Anterior cingulate cortex (tissue), 58 donors: ENCODE measurements at places on chromosomes 3 and 15.

GRCh38 chr3:18008706-18009368, 266.4 kb upstream of the TBC1D5 start:
- no peak for DNase-seq

- no peak for DNase-seq
Measured at GRCh38 chr3:94269763-94270162, 206.9 kb downstream of the NSUN3 start.

DNA sequence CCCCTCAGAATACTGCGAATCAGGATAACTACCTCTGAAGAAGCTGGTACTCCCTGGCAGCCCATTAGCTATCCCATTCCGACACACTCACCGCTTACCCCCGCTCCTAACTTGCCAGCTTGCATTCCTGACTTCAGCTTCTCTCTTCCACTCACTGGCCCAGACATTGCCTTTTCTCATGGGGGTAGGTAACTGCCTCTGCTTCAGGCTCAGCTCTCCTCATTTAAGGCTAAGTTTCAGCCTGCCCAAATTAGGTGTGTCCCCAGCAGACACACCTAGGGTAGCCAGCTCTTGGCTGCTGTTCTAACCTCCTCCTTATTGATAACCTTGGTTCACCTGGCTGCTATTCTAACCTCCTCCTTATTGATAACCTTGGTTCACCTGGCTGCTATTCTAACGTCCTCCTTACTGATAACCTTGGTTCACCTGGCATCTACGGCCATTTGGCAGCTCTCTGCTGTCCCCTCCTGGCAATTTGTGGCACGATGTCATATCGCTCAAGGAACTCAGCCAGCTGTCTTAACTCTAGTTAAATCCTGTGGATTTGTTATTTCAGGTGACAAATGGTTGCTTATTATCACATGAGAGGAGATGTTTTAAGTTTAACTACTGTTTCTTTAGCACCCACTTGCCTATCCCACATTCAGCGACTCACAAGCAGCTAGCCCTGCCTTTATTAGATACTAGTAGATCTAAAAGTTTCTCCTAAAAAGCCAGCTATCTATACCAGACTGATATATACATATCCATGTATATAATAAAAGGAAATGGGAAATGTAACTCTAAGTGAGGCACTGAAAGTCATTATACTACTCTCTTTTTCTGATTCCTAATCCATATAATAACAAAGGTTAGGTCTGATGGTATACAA, 106.5 kb upstream of the ACP3 start:
- DNase-seq, result no peak

- DNase-seq, result no peak
Measured at GRCh38 chr3:42175386-42176240, 84.5 kb downstream of the TRAK1 start.

DNA sequence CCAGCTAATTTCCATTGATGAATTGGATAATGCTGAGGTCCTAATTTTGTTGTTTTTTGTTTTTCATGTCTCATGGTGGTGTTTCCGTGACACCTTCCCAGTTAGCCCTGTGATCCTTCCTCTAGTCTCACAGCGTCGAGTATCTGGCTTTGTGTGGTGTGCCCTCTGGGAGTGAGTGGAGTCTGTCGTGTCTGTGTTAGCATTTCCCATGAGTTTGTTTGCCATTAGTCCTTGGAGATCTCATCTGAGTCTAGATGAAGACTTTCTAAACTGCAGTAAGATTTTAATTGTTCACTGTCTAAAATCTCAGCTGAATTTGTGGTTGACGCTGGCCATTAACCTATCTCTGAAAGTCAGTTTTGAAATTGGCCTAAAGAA, 224.2 kb downstream of the ITPR1 start:
- no peak for DNase-seq

DNA sequence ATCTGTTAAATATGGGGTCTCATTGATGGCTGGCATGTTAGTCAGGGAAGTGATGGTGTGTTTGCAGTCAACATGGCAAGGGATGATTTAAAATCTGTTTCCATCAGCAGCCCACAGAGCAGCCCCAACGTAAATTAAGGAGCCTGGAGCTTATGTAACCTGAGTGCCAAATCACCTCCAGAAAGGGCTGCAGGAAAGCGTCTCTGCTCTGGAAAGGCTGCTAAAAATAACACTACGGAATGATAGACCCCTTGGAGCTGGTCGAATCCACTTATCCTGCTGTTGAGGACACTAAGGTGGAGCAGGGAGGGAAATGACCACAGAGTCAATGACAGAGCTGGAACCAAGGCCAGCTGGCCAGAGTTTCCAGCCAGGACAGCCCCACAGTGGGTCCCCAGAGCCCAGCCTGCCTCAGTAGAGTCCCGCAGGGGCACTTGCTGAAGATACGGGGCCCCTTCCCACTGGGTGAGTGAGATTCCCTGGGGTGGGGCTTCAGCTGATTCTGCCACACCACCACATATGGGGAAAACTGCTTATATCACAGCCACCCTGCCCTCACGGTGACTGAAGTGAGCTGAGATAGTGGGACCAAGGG, 63.5 kb downstream of the EPHB1 start:
- no peak for DNase-seq

GRCh38 chr3:15926871-15927270, 129.1 kb upstream of the ANKRD28 start:
- DNase-seq, result no peak

DNA sequence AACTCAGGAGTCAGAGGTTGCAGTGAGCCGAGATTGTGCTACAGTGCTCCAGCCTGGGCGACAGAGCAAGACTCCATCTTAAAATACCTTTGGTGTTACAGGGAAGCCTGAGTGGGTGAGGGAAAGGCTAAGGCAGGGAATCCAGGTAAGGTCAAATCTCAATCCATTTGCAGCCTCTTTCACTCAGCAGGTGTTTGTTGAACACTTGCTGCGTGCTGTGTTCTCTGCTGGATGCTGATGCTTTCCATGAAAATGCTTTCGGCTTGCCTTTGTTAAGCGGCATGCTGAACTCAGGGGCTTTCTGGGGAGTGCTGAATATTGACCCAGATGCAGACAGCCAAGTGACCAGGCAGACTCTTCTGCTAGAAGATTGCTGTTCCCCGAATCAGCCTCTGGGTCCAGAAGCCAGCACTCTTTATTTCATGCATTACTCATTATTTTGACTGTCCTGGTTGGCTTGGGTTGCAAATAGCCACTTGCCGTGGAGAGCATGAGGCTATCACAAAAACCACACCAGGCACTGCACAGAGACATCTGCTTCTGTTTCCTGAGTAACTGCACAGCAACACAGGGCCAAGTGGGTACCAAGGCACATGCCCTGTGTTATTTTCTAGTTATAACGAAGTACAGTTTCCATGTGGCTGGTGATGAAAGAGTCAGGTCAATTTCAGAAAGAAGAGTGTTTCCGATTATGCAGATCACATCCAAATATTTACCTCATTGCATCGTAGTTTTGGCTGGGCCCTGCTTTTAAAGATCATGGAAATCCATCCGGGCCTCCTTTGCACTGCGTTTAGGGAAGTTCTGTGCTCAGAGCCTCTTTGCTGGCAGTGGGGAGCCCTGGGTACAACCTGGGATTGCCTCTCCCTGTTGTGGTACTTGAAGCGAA, 88.6 kb downstream of the THSD4 start:
- DNase-seq, result no peak

GRCh38 chr15:45810201-45810600, 175.4 kb downstream of the SQOR start:
- DNase-seq, result no peak

- DNase-seq, result no peak
Measured at GRCh38 chr15:99662903-99663302, 70.3 kb downstream of the LYSMD4 start.

DNA sequence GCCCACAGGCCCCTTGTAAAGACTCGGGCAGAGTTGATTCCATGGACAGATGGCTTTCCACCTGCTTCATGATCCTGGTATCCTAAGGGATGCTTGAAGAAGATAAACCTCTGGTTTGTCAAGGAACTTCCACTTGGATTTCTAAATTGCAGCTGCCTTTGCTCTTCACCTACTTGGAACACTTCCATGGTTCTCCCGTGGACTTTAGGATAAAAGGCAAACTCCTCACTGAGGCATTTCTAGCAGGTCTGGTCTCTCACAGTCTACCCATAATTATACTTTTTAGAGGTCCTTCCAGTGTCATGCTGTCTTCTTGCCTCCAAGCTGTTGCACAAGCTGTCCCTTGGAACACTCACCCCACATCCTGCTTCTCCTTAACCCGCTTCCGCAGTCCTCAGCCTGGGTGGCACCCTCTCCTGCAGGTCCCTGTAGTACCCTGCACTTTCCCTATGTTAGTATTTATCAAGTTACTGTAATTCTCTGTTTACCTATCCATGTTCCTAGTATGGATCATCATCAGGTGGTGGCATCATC, 12.7 kb downstream of the TLNRD1 start:
- no peak for DNase-seq
